ENCODE measurements at places on chromosomes 7 and 10. TPM values are rescaled to one million over a fixed set of nuclear protein-coding genes. Genes with fewer than 3 reads are reported as not detected.

GRCh38 chr7:37212556-37212955 is 236.1 kb downstream of the ELMO1 start:
- peak; percentile 87 for DNase-seq

CALML3 gene
- 0.45 TPM for polyA plus RNA-seq

GFRA1 gene
- polyA plus RNA-seq: 33.4 TPM

GRCh38 chr7:38178695-38179344 is 775 bp downstream of the STARD3NL start:
- no peak for DNase-seq

Measured in hindlimb muscle (tissue), 1 donor.